ENCODE measurements at places on chromosomes 3 and 15.

- no peak for DNase-seq
Observed at GRCh38 chr15:69825941-69826818, 271.5 kb downstream of the TLE3 start.

DNA sequence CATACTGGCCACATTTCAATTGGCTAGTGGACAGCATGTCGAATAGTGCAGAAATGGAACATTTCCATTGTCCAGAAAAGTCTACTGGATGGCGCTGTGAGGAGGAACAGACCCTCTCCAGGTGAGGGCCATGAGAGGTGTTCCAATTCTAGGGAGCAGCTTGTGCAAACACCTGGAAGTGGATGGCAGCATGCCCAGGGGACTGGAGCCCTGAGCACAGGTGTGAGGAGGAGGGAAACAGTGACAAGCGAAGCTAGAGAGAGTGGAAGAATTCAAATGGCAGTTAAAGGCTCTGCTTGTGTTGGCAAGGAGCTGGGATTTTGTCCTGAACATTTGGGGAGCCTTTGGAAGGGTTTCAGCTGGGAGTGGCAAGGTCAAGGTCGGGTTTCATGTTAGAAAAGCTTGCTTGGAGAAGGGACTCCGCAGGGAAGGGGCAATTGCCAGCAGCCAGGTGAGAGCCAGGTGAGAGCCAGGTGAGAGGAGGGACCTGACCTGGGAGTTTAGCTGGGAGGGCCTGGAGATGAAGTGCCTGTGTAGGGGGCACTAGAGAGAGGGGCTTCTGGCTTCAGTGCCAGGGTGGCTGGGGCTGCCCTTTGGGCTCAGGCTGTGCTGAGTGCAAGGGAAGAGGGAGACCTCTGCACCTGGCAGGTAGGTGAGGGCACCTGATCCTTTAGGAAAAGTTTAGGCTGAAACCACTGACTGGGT is 93.8 kb downstream of the LINGO1 start:
- DNase-seq: no peak

DNA sequence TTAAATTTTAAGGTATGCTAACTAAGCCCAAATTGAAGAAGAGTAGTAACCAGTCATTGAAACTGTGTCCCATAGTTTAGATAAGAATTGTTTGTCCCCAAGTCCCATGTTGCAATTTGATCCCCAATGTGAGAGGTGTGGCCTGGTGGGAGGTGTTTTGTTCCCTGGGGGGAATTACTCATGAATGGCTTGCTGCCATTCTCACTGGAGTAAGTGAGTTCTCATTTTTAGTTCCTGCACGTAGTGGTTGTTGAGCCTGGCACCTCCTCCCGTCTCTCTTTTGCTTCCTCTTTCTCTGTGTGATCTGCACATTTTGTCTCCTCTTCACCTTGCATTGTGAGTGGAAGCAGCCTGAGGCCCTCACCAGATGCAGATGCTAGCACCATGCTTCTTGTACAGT is 1271.0 kb downstream of the NSUN3 start:
- DNase-seq: no peak

GRCh38 chr15:28026764-28027713 is 72.1 kb downstream of the OCA2 start:
- DNase-seq: no peak

- no peak for DNase-seq
Observed at GRCh38 chr15:39432912-39433348, 147.9 kb upstream of the THBS1 start.
